ENCODE measurements at places on chromosomes 16 and 17. TPM values are rescaled to one million over a fixed set of nuclear protein-coding genes. Genes with fewer than 3 reads are reported as not detected.

COX6A2 gene
- not detected for total RNA-seq

KRTAP2-1 gene
- not detected for total RNA-seq

SLC47A2 gene
- not detected for total RNA-seq

CDH1 gene
- total RNA-seq = not detected

AHSP gene
- not detected for total RNA-seq

WNT9B gene
- total RNA-seq = not detected

KCNH6 gene
- total RNA-seq = not detected

PSMC3IP gene
- 7.3 TPM for total RNA-seq

RPS2 gene
- total RNA-seq = 3,624 TPM

CCL2 gene
- total RNA-seq = 78.8 TPM

KCNJ18 gene
- total RNA-seq = not detected
